ENCODE measurements at places on chromosomes 5 and 9.

DNA sequence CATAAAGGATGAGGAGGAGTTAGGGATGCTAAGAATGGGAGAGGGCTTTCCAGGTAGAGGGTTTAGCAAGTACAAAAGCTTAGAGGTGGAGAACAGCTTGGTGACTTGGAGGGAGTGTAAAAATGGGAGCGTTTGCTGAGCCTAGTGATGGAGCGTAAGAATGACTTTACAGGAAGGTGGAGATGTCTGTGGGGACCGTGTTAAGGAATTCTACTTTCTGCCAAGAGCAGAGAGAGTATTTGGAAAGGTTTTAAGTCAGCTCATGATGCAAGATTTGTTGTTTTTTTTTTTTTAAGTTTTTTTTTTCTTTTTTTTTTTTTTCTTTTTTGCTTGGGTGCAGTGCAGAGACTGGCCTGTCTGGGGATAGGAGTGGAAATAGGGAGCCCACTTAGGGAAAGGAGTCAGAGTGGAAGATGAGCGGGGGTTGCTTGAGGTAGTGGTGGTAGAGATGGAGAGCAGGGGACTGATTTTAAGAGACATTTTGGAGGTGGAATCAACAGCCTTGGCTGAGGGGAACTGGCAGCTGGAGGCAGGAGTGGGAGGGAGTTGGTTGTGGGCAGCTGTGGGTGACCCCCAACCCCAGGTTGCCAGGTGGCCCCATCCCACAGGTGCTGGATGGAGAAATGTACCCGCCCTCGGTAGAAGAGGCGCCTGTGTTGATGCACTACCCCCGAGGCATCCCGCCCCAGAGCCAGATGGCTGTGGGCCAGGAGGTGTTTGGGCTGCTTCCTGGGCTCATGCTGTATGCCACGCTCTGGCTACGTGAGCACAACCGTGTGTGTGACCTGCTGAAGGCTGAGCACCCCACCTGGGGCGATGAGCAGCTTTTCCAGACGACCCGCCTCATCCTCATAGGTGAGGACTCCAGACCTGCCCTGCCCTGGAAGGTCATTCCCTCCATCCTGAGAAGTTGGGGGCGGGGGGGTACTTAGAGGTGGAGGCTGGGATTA lies 12.4 kb downstream of the PTGS1 start:
- no peak for DNase-seq

DNA sequence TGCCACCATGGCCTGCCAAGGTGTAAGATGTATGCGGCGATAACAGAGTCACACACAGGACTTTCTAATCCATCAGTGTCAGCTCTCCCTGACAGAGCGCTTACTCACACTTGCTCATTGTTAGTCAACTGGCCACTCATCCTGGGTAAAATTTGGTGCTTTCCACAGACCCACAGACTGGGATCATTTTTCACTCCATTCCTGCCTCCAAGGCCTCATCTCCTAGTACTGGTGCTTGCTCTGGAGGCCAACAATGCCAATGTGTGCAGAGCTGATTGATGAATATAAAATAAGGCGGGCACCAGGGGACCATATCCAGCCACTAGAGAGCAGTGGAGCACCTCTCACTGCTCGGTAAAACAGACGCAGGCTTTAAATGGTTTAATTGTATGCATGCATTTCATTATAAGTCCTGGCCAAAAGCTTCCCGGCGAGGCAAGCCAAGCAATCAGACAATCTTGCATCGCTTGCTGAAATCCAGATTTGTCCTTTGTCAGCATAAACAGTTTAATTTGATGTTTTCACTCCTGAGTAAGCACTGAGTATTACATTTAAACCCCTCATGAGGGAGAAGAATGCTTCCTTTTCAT lies 22.3 kb downstream of the PSMB7 start:
- no peak for DNase-seq

- no peak for DNase-seq
Observed at GRCh38 chr9:122402403-122402871, 31.6 kb downstream of the PTGS1 start.

DNA sequence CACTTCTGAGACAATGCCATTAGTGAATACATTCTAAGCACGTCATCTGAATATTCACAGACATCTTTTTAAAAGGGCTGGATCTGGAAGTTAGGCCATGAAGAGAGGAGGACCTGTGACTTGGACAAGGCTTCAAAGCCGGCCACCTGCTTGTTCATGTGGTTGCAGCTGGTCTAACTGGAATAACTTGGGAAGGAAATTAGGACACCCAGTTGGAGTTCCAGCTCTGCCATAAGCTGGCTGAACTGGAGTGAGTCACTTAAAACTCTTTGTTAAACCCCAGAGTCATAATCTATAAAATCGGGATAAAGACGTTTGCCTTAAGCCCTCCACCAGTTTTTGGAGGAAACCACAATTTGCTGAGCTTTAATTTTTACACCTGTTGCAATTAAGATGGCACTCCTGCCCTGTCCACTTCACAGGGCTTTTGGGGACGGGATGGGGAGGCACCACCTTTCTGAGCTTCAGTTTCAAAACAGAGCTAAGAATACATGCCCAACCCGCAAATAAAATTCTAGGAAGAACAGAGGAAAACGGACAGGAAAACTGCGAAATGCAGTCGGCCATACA lies 536 bp upstream of the STX17 start:
- peak; percentile 3 for DNase-seq

- DNase-seq, result peak; percentile 19
Observed at GRCh38 chr5:607541-608428, 4.4 kb upstream of the CEP72 start.

- DNase-seq, result no peak
Observed at GRCh38 chr9:75242426-75242825, 154.1 kb downstream of the OSTF1 start.

DNA sequence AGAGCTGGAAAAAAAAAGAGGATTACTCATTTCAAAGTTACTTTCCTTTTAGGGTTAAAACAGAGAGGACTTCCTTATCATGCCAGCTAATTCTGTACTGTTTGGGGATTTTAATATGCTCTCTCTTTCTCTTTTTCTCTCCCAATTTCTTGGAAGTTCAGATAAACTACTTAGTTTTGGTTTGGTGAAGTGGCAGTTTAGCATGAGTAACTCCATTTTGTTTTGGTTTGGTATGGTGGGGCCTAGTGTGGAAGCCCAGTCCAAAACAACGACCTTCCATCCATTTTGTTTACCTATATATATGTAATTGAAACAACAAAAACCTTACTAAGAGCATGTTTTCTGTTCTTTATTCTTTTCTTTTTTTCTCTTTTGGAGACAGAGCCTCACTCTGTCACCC lies 3.7 kb upstream of the BSPRY start:
- DNase-seq, result no peak

DNA sequence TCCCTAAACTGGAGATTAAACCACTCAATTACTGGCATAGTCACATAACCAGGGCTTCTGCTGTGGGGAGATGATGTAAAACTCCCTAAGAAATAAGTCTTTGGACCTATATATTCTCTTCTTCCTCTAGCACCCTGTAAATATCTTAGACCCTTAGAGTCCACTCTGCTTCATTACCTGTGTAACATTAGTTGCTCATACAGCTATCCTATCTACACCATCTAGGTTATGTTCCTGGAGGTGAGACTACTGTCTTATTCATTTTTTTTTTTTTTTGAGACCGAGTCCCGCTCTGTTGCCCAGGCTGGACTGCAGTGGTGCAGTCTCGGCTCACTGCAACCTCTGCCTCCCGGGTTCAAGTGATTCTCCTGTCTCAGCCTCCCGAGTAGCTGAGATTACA lies 9.6 kb upstream of the TICAM2 start:
- DNase-seq, result no peak

GRCh38 chr5:74365723-74366122 lies 274.8 kb downstream of the ENC1 start:
- no peak for DNase-seq

DNA sequence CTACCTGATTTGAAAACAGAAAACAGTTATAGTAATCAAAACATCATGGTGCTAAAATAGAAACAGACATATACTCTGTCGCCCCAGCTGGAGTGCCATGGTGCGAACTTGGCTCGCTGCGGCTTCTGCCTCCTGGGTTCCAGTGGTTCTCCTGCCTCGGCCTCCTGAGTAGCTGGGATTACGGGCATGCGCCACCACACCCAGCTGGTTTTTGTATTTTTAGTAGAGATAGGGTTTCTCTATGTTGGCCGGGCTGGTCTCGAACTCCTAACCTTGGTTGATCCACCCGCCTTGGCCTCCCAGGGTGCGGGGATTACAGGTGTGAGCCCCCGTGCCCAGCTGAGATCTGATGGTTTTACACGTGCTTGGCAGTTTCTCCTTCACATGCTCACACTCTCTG lies 495.9 kb downstream of the ANXA1 start:
- DNase-seq, result no peak
